ENCODE measurements at places on chromosomes 16 and 17. TPM values are rescaled to one million over a fixed set of nuclear protein-coding genes. Genes with fewer than 3 reads are reported as not detected.

Gene CCL5
- not detected for total RNA-seq

Gene ELMO3
- total RNA-seq = 0.62 TPM

Gene MAF
- total RNA-seq = 14.9 TPM

Gene FZD2
- 11.2 TPM for total RNA-seq

Gene NGFR
- total RNA-seq = 0.12 TPM

Gene HBA2
- total RNA-seq = not detected

Gene BAIAP3
- 0.33 TPM for total RNA-seq

Gene GGA2
- 40.7 TPM for total RNA-seq

Gene ATF7IP2
- 5.0 TPM for total RNA-seq

Gene BEAN1
- total RNA-seq = 0.12 TPM

Gene TP53TG3C
- not detected for total RNA-seq

Gene ZMYND15
- not detected for total RNA-seq

Gene ZFP90
- total RNA-seq = 32.2 TPM

Gene SLC6A2
- not detected for total RNA-seq

Gene FOXL1
- 36.7 TPM for total RNA-seq

Gene DOC2A
- 0.22 TPM for total RNA-seq

Gene BRD7
- total RNA-seq = 39.0 TPM

Gene CALB2
- 0.50 TPM for total RNA-seq

Gene MEOX1
- not detected for total RNA-seq

Gene ANKFY1
- 49.6 TPM for total RNA-seq

Gene BLTP2
- total RNA-seq = 149 TPM

Gene ARL16
- total RNA-seq = 25.0 TPM

Gene PSME3
- 58.4 TPM for total RNA-seq
